GOT3 (cell line): ENCODE measurements at places on chromosomes 12 and 14.

GRCh38 chr14:101843665-101844064 lies 82.2 kb downstream of the PPP2R5C start:
- no peak for DNase-seq

DNA sequence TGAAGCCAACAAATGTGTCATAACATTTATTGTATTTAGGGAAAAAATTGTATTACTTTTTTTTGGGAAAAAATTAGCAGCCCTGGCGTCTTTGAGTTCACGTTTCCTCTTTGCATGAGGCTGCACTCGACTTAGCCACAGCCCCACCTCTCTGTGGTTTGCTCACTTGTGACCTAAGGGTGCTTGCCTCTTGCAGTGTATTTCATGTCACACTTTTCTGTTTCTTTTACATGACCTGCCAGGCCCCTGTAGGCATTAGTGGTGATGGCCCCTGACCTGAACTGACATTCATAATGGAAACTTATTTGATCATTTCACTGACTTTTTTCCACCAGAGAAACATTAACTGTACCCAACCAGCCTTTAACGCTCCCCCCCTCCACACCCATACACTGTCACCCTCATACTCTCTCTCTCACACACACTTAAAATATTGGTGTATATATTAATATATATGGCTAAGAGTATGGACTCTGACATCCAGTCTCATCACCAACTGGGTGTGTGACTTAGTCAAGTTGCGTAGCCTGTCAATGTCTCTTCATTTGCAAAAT lies 122.9 kb downstream of the PRKCH start:
- no peak for DNase-seq

GRCh38 chr12:18101043-18101442 lies 11.1 kb upstream of the RERGL start:
- DNase-seq = no peak

GRCh38 chr12:130633771-130634170 lies 82.3 kb downstream of the RIMBP2 start:
- DNase-seq = no peak

- DNase-seq = no peak
These were observed 10.5 kb downstream of the ZFP36L1 start for GRCh38 chr14:68782091-68782981.

- DNase-seq = no peak
These were observed 9.9 kb downstream of the OAS2 start for GRCh38 chr12:112988224-112988623.

- no peak for DNase-seq
These were observed 695.9 kb downstream of the TMEM121 start for GRCh38 chr14:106222311-106222710.

DNA sequence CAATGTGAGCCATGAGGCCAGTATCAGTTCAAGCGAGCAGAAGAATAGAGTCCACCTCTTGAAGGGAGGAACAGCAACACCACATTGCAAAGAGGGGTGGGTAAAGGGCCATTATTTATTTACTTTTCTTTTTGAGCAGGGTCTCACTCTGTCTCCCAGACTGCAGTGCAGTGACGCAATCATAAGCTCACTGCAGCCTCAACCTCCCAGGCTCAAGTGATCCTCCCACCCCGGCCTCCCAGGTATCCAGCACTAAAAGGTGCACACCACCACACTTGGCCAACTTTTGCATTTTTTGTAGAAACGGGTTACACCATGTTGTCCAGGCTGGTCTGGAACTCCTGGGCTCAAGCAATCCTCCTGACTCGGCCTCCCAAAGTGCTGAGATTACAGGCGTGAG lies 42.9 kb upstream of the CIT start:
- no peak for DNase-seq

GRCh38 chr12:12349711-12350665 lies at the start of gene MANSC1:
Gene MANSC1 (minus strand): TSS chr12:12350242. CDS start chr12:12343314, 6,928 bp downstream.
- DNase-seq = no peak

DNA sequence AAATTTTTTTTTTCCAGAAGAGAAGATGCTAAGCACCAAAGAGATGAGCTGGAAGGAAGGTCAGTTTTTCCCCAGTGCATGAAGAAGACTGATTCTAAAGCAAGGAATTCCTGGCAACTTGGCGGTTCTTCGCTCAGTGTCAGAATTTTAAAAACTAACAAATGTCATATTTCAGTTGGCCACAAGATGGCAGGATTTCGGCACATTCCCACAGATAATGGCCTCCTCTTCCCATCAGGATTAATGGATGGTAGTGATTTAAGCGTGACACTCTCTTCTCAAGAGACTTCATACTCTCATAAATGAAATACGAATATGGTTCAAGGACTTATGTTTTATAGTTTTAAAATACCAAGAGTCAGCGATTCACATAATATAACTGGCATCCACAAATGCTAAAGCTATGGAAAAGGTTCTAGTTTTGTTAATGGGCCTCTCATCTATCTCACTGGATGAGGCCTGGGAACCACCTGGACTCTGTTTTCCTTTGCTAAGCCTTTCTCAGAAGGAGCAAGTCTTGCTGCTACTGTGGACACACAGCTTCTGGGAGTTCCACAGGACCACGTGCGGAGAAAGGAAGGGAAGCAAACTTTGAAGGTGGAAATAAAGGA lies 46.1 kb upstream of the PTPRO start:
- DNase-seq = no peak

DNA sequence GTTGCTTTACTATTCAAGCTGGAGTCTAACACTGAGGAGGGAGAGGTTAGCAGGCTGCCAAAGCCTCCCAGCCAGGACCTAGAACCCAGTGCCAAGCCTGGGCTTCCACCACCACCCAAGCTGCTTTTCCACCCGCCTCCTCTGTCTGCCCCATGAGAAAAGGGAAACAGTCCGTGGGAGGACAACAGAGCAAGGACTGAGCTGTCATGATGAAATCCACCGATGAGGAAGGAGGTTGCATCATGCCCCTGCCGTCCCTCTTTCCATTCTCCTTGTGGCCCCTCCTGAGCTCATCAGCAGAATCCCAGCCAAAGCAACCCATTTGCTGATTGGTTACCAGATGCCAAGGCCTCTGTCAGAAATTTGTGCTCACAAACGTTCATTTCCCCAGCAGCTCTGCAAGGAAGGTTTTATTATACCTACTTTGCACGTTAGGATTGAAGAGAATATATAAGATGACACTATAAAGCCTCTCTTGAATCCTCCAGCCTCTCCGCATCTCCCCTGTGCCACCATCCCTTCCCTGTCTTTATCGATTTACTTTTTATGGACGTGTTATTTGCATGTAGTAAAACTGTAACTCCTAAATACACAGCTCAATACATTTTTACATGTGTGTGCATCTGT lies 6.3 kb upstream of the SERPINA1 start:
- no peak for DNase-seq

- no peak for DNase-seq
These were observed 69.3 kb upstream of the KCNJ8 start for GRCh38 chr12:21843795-21844194.

DNA sequence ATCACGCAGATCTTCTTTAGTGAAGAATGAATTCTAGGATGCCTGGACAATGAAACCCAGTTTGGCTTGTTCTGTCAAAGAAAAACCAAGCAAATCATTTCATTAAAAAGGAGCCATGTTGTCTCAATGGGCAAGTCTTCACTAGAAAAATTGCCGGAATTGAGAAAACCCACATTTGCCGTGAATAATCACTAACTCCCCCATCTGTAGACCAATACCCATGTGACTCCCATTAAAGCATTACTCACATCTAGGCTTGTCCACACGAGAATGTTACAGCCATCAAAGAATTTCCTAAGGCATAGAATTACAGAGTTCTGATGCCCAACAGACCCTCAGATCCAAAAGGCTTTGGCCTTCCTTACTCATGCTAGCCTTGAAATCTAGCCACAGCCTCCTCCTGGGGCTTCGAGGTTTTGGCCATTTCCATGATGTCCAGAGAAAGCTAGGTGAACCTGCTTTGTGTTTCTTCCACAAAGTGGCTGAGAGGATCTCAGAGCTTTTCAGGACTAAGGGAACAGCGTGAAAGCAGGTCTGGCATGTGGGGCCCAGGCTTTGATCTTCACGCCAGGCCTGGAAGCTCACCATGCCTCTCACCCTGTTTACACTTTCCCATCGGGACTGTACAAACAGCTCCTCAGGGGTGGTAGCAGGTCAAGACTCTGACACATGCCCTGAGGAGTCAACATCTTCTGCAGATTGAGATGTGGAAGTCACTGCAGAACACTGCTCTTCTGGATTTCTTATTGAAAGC lies 12.1 kb downstream of the SLC7A8 start:
- no peak for DNase-seq

DNA sequence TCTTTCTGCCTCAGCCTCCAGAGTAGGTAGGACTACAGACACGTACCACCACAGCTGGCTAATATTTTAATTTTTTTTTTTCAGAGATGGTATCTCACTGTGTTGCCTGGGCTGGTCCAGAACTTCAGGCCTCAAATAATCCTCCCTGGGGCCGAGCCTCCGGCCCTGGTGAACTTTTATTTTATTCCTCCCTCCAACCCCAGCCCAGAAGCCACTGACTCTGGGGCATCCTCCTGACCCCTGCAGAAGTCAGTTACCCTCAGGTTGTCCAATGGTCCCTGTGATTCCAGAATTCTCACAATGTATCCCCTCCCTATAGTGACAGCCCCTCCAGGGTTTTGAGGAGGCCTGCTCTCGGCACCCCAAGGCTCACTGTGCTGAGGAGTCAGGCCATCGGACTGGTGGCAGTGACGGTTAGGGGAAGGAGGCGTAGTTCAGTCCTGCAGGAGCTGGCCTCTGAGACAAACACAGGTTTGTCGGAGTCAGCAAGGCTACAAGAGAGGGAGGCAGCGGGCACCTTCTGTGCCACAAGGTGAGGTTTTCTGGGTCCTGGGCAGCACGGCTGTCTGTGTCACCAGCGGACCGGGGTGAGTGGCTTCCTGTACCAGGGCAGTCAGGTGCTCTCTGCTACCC lies 19.4 kb upstream of the FIGNL2 start:
- DNase-seq = no peak

GRCh38 chr14:71629765-71630492 lies 302.3 kb upstream of the RGS6 start:
- DNase-seq = no peak

- no peak for DNase-seq
These were observed 105.3 kb upstream of the RTL1 start for GRCh38 chr14:101008631-101009336.

DNA sequence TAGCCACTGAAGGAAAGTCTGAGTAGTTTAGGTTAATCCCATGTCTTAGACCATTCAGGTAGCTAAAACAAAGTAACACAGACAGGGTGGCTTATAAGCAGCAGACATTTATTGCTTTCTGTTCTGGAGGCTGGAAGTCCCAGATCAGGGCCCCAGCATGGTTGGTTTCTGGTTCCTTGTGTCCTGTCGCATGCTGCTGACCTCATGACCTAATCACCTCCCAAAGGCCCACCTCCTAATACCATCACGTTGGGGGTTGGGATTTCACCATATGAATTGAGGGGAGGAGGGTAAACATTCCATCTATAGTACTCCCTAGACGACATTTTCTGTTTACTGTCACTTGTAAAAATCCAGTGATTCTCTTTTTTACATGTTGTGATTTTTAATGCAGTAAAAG lies 148.6 kb downstream of the FBXL14 start:
- no peak for DNase-seq

GRCh38 chr12:46219877-46220655 lies 48.8 kb downstream of the SLC38A1 start:
- no peak for DNase-seq

DNA sequence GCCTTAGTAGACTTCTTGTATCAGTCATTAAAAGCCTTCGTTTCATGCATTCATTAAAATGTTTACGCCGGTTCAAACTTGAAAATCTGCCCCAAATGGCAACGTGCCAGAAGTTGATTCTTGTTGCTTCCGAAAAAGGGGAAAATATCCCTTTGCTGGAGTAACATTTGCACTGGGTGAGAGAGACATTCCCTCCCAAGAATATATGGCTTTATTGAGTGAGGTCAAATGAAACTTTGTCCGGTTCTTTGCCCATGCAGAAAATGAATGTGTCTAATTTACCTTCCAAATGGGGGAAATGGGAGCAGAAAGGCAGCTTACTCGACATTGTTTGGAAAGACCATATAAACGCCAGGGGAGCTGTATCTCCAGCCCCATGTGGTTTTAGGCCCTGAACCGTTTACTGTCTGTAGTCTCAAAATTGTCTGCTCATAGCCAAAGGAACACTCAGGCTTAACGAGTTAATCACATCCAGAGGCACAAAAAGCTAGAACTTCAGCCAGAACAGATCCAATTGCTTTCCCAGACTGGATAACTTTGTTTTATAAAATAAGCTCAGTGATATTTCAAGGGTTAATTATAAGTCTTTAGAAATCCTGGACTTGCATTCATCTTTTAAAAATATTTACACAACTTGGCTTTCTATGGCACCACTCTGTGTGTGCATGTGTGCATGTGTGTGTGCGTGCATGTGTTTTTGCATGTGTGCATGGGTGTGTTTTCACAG lies 2.9 kb upstream of the EMP1 start:
- no peak for DNase-seq

DNA sequence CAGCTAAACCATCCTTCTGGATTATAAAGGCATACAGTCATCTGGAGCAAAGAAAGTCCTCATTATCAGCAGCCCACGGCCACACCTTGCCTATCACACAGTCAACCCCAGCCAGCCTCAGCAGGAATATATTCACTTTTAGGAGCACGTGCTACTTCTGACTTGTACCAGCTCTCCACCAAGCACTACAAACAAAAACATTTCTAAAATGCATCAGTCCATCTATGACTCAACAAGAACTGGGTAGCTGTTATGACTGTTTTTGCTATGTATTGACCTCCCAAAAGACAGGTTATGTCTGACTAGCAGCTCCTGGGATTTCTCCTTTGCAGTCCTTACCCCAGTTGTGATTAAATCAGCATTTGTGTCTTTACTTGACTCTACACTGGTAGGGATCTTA lies 31.2 kb downstream of the NUAK1 start:
- DNase-seq = no peak

GRCh38 chr12:40342010-40342409 lies 117.2 kb downstream of the LRRK2 start:
- DNase-seq = no peak

DNA sequence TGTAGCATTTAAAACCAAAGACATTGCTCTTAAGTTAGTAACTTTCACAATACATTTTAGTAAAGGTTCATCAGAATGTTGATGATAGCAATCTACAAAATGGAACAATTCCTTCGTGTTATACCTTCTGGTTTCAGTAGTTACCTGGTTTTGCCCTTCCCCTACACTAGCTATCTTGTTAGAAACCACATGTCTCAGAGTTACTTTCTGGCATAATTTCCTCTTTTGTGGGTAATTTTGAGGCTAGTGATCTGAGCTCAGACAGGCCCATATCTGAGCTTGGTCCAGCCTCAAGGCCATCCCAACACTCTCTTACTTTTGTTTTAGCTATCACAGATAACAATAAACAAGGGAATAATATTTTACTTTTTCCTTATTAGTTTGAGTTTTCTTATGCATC lies 196.9 kb downstream of the KITLG start:
- no peak for DNase-seq

DNA sequence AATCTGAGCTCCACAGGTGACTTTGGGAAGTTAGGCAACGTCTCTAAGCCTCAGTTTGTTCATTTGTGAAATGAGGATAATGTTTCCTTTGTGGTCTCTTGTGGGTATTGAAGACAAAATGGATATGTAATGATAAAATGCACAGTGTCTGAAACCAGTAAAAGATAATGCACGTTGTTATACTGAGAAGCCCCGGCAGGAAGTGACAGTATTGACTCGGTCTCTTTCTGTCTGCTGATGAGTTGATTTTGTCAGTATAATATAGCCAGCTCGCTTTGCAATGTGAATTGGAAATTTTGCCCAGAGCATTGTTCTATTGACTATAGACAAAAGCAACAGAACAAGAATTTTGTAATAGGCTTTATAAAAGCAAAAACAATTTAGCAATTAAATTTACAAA lies 49.2 kb upstream of the SLC38A1 start:
- no peak for DNase-seq
